ENCODE measurements at places on chromosomes 13 and 19.

- DNase-seq: no peak
These were observed 16.8 kb upstream of the KCTD15 start for GRCh38 chr19:33779849-33780248.

DNA sequence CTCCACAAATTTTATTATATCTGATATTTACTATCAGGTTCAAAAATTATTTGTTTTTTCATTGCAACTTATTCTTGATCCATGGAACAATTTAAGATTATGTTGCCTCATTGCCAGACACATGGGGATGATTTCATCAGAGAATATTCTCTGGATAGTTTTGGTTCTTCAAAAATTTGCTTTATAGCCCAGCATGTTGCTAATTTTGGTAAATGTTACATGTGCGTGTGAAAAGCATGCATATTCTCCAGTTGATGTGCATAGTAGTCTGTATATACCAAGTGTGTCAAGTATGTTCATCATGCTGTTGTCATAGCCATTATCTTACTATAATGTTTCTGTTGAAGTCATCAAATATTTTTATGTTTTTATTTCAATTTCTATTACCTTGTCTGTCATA, 122.3 kb downstream of the RFC3 start:
- DNase-seq: no peak

DNA sequence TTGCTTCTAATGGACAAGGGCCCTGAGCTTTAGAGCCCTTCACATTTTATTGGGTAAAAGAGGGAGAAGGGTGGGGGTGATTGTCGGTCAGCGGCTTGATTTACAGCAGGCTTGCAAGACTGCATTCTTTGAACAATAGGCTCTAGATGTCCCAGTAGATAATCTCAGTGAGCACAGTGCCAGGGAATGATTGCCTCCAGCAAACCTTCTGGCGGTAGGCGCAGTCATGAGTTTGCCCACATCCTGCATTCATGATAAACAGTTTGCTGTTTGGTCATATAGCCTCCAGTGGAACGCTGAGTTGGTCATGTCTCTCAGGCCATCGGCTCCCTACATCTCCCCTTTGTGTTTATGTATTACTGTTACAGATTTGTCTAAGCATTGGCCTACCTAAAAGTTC, 12.6 kb downstream of the ZNF528 start:
- no peak for DNase-seq

DNA sequence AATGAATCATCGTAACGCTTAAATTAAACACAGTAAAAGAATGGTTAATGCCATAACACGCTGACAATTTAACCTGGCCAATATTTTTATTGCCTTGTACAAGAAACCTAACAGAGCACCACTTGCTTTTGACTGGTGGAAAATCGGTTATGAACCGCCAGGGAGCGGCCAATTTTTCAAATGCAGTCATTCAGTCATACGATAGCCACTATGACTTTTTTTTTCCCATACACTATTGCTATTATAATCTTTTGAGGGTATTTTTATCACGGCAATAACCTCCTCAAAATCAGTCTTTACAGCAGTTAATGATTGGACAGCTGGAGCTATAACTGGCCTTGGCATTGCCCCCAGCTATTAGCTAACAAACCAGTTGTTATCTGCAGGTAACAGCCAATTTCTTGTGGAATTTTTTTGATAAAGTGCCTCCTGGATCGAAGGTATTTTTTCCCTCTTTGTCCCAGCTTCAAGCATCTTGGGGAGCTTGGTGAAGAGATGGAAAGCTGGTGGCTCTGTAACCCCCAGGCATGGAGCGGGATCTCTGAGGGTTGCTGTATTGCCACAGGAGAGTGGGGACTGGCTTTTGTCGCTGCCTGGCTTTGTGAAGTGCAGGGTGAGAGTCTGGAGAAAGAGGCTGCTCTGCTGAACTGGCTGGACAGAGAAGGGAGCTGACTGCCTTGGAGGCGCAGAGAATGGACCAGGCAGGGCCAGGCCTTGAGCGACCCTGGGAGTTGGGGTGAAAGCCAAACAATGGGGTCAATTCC, 198.4 kb upstream of the ZNF536 start:
- DNase-seq: no peak

- no peak for DNase-seq
These were observed 8.9 kb downstream of the AP1M1 start for GRCh38 chr19:16206637-16207036.

DNA sequence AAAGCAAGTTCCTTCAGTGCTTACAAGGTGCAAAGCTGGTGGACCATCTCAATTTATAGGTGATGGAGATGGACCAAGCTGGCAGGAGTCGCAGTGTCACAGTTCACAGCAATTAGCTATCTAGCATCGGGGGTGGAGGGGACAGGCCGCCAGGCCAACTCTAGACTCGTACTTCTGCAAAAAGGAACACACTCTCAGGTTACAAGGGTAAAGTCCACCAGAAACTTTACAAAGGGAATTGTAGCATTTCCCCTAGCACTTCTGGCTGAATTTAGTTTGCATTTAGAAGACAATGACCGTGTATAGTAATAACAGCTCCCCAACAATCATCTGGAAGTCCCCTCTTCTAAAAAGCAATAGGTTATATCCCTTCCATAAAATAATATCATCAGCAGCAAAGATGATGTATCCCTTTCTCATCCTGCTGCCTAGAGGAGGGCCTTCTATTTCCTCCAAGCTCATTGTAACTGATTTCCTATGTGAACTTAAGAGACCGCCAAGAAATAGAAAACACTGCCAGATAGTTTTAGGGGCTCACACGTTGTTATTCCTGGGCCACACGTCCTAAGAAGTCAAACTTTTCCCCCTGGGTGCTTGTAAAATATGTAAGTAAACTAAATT, 8.5 kb upstream of the DOCK9 start:
- no peak for DNase-seq

DNA sequence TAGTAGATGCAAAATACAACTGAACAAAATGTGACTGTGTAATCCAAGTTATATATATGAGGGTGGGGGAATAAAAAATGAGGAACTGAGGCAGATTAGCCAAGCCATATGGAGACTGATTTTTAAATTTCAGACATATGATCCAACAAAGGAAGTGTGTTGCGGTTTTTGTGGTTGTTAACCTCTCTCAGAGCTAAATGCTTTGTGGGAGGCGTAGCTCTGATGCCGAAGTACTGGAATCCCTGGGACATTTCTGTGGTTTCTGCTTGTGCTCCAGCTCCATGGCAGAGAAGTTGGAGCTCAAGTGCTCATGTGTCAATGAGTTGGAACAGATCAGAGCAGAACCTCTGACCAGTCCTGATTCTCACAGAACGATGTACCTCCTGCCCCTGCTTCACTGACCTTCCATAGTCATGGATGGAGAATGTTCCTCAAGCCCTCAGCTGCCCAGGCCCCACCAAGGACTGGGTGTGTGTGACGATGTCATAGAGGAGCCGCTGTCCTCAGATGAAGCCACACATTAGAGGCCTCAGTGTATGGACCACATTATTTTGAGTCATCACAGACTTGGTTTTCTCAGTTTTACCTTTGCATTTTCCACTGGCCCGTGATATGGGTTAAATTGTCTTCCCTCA, 107.6 kb downstream of the SOX1 start:
- no peak for DNase-seq

GRCh38 chr13:35163674-35164073, 221.6 kb downstream of the NBEA start:
- no peak for DNase-seq

GRCh38 chr19:17721111-17721628, 1.9 kb downstream of the MAP1S start:
- no peak for DNase-seq

DNA sequence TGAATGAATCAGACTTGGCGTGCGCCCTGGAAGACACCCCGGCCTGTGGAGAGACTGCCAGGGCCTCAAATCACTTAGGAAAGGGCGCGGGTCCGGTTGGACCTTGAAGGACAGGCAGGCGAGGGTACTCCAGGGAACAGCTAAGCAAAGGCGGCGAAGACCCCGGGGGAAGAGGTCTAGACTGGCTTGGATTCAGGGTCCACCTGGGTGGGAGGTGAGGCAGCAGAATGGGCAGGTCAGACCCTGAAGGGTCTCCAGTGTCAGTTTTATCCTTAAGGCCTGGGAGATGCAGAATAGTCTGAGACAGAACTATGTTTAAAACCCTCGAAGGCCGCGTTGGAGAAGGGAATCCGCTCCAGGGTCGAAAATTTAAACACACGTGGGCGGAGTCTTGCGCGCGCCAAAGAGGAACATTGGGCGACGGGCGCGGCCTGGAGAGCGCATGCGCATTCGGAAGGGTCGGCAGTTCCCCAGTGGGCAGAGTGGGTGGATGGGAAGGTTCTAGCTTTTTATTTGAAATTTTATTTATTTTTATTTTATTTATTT, 567 bp upstream of the SMG9 start:
- peak; percentile 88 for DNase-seq

DNA sequence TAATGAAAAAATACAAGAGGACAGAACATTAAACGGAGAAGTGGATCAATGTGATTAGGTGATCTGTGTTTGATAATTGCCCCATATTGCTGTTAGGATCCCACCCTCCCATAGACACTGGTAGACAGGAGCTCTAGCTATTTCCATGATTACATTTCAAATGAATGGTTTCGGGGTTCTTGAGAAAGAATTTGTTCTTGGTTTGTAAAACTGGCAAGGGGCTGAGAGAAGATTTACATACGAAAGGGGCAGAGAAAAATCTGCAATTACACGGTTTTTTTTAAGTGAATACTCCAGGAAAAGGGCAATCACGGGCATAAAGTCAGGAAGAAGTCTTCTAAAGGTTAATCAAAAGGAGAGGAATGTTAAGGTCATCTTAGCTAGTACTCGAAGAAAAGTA, 2125.7 kb upstream of the PCDH20 start:
- DNase-seq: no peak

DNA sequence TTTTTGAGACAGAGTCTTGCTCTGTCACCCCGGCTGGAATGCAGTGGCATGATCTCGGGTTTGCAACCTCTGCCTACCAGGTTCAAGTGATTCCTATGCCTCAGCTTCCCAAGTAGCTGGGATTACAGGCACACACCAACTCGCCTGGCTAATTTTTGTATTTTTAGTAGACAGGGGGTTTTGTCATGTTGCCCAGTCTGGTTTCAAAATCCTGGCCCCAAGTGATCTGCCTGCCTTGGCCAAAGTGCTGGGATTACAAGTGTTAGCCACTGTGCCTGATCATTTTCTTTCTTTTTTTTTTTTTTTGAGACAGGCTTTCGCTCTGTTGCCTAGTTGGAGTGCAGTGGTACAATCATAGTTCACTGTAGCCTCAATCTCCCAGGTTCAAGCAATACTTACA, 28.7 kb downstream of the ZMYM5 start:
- DNase-seq: no peak

DNA sequence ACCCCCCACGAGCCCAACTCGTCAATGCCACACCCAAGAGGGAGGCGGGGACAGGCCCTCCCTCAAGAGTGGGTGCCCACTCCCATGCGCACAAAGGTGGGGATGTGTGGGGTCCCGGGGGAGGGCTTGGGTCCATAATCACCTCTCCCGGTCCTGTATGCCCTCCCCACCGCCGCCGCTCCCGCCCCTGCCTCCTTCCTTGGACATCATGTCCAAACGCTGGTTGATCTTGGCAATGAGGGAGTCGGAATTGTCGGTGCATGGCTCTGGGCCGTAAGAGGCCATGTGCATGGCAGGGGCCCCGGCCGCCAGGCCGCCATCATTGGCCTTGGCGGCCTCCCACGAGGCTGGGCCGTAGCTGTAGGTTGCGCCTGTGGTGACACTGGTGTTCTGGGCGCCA, 5.9 kb downstream of the AKAP8 start:
- DNase-seq: no peak

GRCh38 chr13:23950736-23951510, 53.6 kb upstream of the C1QTNF9B start:
- DNase-seq: no peak

DNA sequence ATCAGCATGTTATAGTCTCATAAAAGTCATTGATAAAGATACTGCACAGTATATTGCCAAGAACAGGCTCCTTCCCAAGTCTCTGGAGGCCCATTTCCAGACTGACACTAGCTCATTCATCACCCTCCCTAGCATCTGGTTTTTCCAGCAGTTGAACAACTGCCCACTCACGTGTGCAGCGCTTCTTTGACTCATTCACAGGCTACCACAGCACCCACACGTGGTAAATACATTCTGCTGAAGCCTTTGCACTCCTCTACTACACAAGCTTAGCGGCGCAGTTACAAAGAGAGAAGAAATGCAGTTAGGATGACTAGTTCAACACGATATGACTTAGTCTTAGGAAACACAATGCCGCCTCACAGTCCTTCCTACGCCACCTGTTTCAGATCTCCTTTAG, 87.7 kb downstream of the DOCK9 start:
- no peak for DNase-seq

- no peak for DNase-seq
These were observed 1228.9 kb upstream of the MIR17HG start for GRCh38 chr13:90118467-90119071.

GRCh38 chr19:47839913-47840312, 18.2 kb downstream of the CRX start:
- DNase-seq: no peak

- peak; percentile 83 for DNase-seq
These were observed 13.9 kb downstream of the RABAC1 start for GRCh38 chr19:41945135-41945766.

DNA sequence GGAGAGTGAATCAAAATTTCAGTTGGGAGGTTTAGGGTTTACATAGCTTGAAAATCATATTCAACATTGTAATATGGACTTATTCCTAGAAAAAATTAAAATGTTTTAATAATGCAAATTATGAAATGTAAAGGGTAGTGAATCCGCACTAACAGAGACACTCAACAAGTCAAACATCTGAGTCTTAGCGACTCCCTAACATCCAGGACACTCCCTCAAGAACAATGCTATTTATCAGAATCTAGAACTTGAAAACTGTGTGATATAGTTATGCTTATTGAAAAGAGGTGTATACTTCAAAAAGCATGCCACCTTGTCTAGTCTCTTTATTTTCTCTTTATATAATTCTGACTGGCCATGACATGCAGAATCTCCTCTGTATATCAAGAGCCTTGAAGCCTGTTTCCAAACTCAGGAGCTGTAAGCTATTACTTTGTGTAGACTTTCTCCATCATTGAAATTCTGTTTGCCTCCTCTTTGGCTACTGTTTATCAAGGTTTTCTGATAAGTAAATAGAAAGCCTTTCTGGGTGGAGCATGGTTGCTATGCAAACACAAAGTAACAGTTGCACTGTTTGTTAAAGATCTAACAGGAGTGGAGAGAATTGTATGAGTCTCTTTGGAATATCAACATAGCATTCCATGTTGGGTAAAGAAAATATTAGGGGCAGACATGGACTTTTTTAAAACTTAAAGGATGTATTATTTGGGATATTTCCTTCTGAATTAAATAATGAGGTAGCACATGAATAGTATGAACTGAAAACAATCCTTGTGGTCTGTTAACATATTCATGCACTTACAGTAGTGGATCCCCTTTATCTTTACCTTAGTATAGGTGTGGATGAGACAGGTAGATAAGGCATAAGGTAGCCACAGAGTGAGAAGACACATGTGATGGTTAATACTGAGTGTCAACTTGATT, 56.4 kb upstream of the MBNL2 start:
- DNase-seq: no peak
